Mesothelial cell of epicardium (in vitro differentiated cells): ENCODE measurements at places on chromosomes 12 and 14.

DNA sequence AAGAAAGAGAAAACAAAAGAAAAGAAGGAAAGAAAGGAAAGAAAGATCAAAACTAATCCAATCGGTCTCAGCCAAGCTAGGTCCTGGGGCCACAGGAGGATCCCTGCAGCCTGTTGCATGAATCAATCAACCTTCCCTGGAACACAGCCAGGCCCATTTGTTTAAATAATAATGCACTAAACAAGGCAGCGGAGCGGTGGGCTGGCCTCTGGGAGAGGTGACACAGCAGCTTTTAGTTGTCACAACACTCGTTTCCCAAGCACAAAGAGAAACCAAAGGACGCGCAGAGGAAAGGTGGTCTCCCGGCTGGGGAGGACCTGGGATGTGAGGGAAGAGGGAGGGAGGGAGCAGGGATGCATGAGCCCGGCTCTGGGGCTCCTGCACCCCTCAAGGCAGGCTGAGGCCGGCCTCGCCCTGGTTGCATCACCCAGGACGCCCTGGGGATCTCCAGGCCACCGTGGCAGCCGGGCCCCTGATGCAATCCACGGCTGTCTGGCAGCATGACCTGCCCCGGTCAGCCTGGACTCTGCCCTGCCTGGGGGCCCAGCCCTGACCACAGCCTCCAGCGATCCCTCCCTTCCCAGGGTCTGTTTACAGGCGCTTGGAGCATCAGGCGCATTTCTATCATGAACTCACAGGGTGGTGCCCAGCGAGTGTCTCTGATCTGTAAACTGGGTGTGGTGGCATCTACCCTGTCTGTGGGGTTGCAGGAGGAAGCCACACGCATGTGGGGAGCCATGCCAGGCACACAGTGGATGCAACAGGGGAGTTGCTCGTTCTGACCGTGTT is 32.5 kb downstream of the MMP17 start:
- no peak for DNase-seq

- no peak for DNase-seq
Measured at GRCh38 chr12:91896286-91897024, 249.2 kb downstream of the BTG1 start.

- no peak for DNase-seq
Measured at GRCh38 chr14:50523271-50524041, 8.9 kb downstream of the MAP4K5 start.

GRCh38 chr14:80946797-80947196 is 5.3 kb upstream of the CEP128 start:
- DNase-seq: no peak

- DNase-seq: no peak
Measured at GRCh38 chr12:6752167-6752920, 597 bp downstream of the MLF2 start.

DNA sequence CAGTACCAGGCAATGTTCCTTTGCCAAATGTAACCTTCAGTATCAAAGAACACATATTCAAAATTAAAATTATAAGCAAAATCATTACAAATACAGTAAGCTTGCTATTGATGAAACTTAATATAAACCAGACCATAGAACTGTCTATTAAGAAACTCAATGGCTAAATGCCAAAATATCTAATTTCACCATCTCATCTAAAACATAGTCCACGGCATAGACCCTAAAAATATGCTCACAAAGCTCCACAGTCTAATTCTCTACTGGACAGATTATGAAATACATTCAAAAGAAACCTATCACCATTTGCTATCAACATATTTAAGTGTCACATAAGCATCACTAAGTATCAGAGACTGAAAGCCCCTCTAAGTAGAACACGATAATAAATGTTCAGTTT is 25.2 kb downstream of the DUSP16 start:
- DNase-seq: no peak

DNA sequence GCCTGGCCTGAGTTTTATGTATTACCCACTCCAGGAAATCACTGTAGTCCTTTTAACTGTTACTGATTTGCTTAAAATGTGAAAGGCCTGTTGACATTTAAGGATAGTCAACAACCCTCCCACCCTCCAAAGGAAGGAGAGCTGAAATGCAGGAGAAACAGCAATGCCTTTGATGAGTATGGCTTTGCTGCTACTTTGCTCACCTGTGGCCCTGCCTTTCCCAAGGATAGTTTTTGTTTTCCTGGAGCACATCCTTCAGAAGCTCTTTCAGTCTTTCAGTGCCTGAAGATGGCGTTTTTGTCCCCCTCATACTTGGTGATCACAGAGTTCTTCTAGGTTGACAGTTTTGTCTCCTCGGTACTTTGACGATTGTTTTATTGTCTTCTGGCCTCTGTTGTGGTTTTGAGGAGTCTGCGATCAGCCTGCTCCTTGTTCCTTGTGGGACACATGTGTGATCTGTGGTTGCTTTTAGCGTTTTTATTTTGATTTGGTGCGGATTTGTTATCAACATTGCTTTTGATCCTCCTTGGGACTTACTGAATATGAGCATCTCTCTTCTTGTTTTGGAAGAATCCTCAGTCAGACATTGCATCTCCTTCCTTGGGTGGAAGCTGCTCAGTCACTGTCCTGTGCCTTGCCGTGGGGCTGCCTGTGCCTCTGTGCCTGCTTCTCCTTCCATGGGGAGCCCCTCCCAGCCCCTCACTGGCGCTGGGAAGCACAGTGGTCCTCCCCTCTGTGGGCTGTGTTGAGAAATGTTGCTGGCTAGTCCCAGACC is 17.2 kb downstream of the PACS2 start:
- DNase-seq: no peak

- no peak for DNase-seq
Measured at GRCh38 chr12:126107659-126108058, 1042.4 kb downstream of the AACS start.

- DNase-seq: no peak
Measured at GRCh38 chr12:39595928-39596327, 23.7 kb downstream of the ABCD2 start.

- DNase-seq: no peak
Measured at GRCh38 chr14:67536087-67536486, 3.0 kb downstream of the PLEKHH1 start.

- no peak for DNase-seq
Measured at GRCh38 chr12:15599266-15600037, 189.7 kb downstream of the EPS8 start.

DNA sequence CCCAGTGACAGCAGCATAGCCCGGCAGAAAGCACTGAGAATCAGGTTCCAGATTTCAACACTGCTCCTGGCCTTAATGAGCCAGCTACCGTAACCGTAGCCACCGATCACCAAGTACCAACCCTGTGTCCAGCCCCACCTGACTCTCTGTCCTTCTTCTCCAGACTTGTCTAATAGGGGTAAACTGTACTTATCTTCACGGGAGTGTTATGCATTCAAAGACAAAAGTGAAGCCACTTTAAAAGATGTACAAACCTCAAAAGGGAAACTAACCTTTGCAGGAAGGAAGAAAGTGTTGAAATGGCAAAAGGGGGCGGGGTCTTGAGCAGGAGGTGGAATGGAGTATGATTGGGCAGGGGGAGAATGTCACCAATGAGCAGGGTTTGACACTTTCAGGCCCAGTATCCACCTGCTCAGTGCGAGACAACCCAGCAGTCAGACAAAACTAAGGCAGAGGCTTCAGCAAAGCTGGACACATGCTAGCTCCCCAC is 226.1 kb downstream of the CHST11 start:
- no peak for DNase-seq

GRCh38 chr14:71959055-71959454 is 26.8 kb downstream of the RGS6 start:
- no peak for DNase-seq

- DNase-seq: no peak
Measured at GRCh38 chr14:72544615-72545387, 349.1 kb downstream of the DPF3 start.

DNA sequence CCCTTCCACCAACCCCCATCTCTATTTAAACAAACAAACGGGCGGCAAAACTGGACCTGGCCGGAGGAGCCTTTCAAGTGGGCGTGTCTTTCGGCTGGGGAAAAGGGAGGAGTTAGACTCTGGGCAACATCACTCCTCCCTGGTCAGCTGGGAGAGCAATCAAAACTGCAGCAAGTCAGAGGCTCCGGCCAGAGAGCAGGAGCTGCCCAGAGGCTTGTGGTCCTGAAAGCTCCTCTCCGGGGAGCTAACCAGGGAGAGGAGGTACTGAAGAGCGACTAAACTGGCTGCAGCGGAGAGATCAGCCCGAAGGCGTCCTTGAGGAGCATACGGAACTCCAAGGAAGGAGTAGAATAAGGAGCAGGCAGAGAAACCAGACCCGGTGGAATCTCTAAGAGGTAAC is at the start of gene NEUROD4:
Gene NEUROD4 (plus strand): TSS at position 191 of the 400 bp plus-strand sequence. CDS start 6,466 bp downstream, outside the sequence.
- peak; percentile 33 for DNase-seq

DNA sequence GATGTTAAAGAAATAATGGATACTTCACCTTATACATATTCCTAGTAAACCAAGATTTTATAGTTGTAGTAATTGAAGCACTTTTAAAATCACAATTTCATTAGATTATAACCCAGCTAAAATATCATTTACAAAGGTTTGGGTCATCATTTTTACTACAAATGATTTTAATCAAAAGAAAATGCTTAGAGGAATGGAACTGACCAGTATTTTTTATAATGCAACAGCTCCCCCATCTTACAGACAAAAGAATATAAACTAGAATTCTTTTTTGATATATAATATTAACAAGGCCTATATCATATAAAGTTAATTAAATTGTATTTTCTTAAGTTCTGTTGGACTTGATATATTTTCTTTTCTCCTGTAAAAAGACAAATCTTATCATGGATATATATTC is 20.4 kb upstream of the LRFN5 start:
- DNase-seq: no peak

DNA sequence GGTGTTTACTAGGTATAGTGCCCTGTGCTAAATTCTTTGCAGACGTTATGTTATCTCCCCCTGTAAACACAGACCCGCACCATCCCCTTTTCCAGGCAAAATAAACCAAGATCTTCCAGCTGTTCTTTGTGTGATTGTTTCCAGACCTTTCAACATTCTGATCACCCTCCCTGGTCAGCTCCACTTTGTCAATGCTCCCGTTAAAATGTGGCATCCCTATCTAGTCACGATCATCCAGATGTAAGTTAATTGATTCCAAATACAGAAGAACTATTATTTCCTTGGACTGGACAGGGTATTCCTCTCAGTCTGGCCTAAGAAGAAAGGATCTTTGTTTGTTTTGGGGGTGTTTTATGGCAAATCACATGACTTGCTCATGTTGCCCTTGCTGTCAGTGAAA is 127.6 kb upstream of the ARID2 start:
- DNase-seq: no peak

GRCh38 chr12:2291947-2292346 is 239.2 kb downstream of the CACNA1C start:
- no peak for DNase-seq

DNA sequence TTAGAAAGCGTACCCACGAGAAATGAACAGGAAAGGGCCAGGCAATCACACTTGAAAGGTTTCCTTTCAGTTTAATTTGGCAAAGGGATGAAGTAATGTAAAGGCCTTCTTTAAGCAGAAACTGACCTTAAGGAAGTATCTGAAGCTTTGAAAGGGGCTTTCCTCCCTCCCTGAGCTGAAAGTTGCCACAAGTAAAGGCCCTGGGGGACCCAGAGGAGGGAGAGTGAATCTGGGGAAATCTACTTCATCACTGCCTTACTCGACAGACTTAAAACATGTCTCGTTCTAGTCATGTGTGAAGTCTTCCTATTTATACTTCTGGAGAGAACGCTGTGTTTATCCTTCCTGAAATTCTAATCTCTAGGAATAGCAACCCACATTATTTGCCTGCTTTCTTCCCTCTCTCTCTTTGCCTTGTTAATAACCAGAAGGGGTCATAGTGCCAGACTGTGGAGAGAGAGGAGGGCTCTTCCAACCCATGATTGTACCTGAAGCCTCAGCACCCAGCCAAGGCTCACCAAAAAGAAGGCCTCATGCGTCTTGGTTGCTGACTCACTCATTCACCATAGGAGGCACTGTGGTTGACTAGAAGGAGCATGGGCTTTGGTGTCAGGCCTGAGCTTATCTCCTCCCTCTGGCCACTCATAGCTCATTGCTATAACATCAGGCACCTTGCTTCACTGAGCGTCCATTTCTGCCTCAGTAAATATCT is 10.2 kb upstream of the GPX2 start:
- DNase-seq: no peak

GRCh38 chr14:91385224-91385623 is 32.4 kb downstream of the CCDC88C start:
- no peak for DNase-seq
